BJ (cell line): ENCODE measurements at places on chromosomes 2 and 18. TPM values are rescaled to one million over a fixed set of nuclear protein-coding genes. Genes with fewer than 3 reads are reported as not detected.

DNA sequence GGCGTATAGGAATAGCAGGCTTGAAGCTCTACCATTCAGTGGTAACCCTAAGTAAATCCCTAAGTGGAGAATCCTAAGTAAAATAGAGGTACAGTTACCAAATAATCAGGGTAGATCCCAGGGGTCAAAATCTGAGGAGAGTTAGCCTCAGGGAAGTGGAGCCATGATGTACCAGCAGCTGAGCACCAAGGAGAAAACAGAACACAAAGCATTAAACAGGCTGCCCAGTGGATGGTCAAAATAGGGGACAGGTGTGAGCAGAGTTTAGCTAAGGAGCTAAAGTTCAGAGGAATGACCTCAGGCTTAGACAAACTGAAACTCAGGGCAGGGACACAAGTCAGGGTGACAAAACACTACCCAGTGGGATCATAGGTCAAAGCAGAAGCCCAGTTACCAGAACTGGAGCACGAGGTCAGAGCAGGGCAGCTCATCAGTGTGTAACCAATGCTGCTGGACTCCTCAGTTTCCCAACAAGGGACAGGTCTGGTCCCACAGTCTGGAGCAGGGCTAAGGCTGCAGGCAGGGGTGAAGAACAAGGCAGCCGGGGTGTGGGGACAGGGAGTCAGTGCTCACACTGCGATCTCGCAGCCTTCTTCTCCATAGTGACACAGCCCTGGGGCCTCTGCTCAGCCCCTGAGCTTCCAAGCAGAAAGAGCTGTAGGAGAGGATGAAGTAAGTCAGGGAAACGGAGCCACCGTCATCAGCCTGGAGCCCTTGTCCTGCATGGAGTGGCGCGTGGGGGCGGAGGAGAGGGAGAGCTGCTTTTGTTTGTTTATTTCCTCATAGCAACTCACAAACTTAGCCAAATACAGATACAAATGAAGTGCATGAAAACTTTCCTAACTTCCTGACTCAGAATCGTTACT is 264.0 kb downstream of the MREG start:
- no peak for DNase-seq

DNA sequence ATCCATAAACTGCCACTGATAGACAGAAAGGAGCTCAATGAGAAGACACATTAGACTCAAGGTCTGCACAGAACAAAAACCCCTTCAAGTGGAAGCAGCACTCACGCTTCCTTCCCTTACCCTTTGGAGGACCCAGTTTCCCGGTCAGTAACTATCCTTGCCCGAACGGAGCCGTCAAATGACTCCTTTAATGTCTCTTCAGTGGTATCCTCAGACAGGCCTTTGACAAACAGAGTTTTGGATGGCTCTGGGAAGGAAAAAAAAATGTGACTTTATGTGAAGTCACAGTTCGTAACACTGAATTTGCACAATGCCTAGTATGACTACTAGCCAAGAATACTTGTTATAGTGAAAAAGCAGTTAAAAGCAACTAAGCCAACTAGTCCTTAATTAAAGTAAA is 8.4 kb downstream of the NCL start:
- DNase-seq = no peak

GRCh38 chr2:239970004-239970623 is 55.0 kb downstream of the NDUFA10 start:
- no peak for DNase-seq

The C2orf69 gene
- polyA plus RNA-seq = 2.0 and 4.0 TPM in 2 replicates

The LDLRAD4 gene
- 0.07 TPM in 1 of 2 replicates, not detected in the other for polyA plus RNA-seq

The TRIM43 gene
- not detected in 2 replicates for polyA plus RNA-seq
